Bronchus fibroblast of lung (primary cell): ENCODE measurements at places on chromosomes 2 and 18. TPM values are rescaled to one million over a fixed set of nuclear protein-coding genes. Genes with fewer than 3 reads are reported as not detected.

The ZNF2 gene
- total RNA-seq, result 2.5 and 2.7 TPM in 2 replicates

The DSG4 gene
- total RNA-seq, result not detected in 2 replicates

The REEP1 gene
- total RNA-seq, result 0.67 TPM in 1 of 2 replicates, not detected in the other

The ANKAR gene
- total RNA-seq, result 0.67 and 1.3 TPM in 2 replicates

The MC2R gene
- not detected in 2 replicates for total RNA-seq

The PLB1 gene
- total RNA-seq, result 0.34 and 1.5 TPM in 2 replicates

The ZNF396 gene
- 0.67 and 0.89 TPM in 2 replicates for total RNA-seq

The SCG2 gene
- 3.0 and 4.0 TPM in 2 replicates for total RNA-seq

The ZBTB7C gene
- total RNA-seq, result not detected in 2 replicates

The SERPINB13 gene
- total RNA-seq, result not detected in 2 replicates

The DES gene
- 3.0 and 5.0 TPM in 2 replicates for total RNA-seq
